Ammon's horn (tissue), 1 donor: ENCODE measurements at places on chromosomes 11 and 22.

DNA sequence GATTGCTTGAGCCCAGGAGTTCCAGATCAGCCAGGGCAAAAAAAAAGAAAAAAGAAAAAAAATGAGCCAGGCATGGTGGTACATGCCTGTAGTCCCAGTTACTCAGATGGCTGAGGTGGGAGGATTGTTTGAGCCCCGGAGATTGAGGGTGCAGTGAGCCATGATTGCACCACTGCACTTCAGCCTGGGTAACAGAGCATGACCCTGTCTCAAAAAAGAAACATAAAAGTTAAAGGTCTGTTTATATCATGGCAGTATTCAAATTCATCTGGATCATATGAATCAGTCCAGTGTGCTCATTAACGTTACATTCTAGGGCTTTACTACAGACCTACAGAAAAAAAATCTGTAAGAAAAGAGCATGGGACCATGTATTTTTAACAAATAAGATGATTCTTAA lies 13.9 kb downstream of the HSD17B12 start:
- no peak for DNase-seq

DNA sequence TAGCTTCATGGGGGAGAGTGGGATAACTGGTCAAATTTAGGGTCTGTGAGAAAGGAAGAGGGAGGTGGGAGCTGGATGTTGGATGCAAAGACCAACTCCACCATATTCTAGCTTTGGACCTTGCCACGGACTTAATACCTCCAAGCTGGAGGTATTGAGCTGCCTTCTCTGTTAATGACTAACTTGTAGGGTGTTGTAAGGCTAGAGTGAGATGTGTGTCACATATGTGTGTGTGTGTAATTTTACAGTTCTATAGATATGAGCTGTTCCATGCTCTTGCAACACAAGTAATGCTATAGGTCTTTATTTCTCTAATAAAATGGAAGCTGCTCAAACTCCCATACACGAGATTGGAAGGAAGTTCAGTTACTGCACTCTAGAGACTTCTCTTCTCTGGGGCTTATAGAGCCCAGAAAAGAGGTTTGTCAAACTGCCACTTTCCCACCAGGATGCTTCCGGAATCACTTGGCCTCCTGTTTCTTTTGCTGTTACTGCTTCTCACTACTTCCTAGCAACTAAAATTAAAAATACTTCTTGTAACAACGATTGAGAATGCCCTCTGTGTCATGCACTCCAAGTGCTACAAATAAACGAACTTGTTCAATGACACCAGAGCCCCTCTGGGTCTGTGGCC lies 16.0 kb upstream of the FJX1 start:
- no peak for DNase-seq

- DNase-seq: no peak
Measured at GRCh38 chr11:11081288-11081687, 223.4 kb upstream of the ZBED5 start.

DNA sequence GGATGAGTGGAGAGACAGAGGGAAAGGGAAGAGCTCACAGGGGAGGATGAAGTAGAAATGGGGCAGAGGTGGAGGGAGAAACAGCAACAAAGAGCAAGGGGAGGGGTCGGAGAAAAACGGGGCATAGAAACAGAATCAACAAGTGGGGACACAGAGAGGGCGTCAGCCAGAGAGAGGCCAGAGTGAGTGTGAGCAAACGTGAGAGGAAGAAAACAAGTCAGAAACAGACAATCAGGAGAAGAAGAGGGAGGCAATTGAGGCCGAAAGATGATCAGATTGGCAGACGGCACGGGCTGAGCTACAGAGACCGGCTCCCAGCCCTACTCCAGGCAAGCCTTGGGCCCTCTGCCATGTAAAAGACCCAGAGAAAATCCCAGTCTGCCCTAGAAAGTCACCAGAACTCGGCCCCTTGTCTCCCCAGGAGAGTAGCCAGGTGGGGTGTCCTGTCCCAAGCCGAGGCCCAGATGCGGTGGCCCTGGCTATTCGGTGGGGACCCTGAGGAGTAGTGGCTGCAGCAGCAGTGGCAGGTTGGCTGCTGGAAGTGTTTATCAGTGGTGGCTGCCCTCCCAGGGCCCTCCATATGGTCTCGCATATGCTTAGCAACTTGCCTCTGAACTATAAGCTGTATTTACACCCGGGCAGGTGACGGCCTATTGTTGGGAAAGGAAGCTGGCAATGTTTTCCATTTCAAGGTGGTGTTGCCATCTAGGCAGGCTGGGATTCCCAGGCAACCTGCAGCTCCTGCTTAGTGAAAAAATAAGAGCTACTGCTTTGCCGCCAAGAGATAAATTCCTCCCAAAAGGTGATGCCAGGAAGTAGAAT lies 14.8 kb upstream of the TSPAN18 start:
- no peak for DNase-seq

GRCh38 chr11:33368931-33369330 lies 111.8 kb downstream of the HIPK3 start:
- DNase-seq: no peak

GRCh38 chr22:50101870-50102565 lies 12.2 kb downstream of the MOV10L1 start:
- DNase-seq: no peak

DNA sequence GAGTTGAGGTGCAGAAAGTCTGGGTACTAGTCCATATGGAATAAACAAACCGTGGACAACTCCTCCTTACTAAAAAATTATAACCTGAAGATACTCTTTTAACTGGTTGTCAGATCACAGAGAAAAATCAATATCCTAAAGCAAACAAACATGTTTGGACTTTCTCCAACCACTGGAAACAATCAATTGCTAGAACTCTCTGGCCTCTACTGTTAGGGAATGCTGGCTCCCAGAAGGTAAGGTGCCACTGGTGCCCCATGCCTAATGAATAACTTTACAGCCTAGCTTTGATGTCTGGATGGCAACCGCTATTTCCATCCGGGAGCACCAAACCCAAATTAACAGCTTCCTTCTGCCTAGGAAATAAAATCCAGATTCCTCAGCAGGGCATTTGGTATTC lies 74.5 kb downstream of the AMBRA1 start:
- DNase-seq: no peak

- DNase-seq: no peak
Measured at GRCh38 chr22:30720263-30720837, 25.7 kb downstream of the OSBP2 start.
